ENCODE measurements at places on chromosomes 3 and 15. TPM values are rescaled to one million over a fixed set of nuclear protein-coding genes. Genes with fewer than 3 reads are reported as not detected.

DNA sequence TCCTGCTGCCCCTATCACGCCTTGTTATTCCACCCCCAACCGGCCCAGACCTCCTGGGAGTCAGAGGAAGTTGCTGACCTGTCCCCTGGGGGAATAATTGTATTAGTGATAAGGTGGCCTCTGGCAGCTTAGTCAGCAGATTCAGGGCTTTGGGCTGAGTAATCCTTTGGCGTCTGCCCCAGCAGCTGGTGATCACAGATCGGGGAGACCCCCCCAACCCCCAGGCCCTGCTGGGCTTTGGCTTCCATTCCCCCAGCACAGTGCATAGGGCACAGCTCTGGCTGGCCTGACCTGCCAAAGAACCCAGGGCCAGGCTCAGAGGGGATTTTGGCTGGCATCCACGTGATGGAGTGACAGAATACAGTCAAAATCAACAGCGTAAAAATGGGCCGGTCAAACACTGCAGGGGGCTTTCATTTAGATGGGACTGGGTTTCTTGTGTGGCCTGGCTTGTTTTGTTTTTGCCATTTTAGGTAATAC is 3.9 kb upstream of the NR2E3 start:
- no peak overlapping the region for H3K4me3 ChIP-seq
- peaks cover 5% of the 10 kb centered on the region for H3K36me3 ChIP-seq
- H3K4me1 ChIP-seq: peaks cover 32% of the 10 kb centered on the region
- no peak overlapping the region for H3K27ac ChIP-seq

- H3K4me1 ChIP-seq: no peaks in the 10 kb centered on the region
- no peak for DNase-seq
- no peak overlapping the region for H3K4me3 ChIP-seq
- H3K27ac ChIP-seq: no peak overlapping the region
- no peaks in the 10 kb centered on the region for H3K27me3 ChIP-seq
- no peaks in the 10 kb centered on the region for H3K36me3 ChIP-seq
Measured at GRCh38 chr3:158479051-158479450, 91.9 kb upstream of the MLF1 start.

Gene PRICKLE2
- total RNA-seq: 4.0 TPM

- H3K4me3 ChIP-seq: no peak overlapping the region
- H3K4me1 ChIP-seq: no peaks in the 10 kb centered on the region
- no peaks in the 10 kb centered on the region for H3K36me3 ChIP-seq
Measured at GRCh38 chr15:94336817-94337467, 105.6 kb downstream of the MCTP2 start.

GRCh38 chr15:61720197-61720704 is 340.0 kb downstream of the VPS13C start:
- H3K36me3 ChIP-seq: no peaks in the 10 kb centered on the region
- H3K4me1 ChIP-seq: peaks cover 3% of the 10 kb centered on the region
- no peak for DNase-seq
- H3K4me3 ChIP-seq: no peak overlapping the region
- no peak overlapping the region for H3K27ac ChIP-seq

Gene PRSS50
- total RNA-seq: not detected

GRCh38 chr3:194007592-194008337 is 128.2 kb upstream of the HES1 start:
- H3K4me1 ChIP-seq: peaks cover 65% of the 10 kb centered on the region
- peaks cover 23% of the 10 kb centered on the region for H3K36me3 ChIP-seq
- no peak for DNase-seq
- H3K4me3 ChIP-seq: no peak overlapping the region
- H3K27ac ChIP-seq: no peak overlapping the region

DNA sequence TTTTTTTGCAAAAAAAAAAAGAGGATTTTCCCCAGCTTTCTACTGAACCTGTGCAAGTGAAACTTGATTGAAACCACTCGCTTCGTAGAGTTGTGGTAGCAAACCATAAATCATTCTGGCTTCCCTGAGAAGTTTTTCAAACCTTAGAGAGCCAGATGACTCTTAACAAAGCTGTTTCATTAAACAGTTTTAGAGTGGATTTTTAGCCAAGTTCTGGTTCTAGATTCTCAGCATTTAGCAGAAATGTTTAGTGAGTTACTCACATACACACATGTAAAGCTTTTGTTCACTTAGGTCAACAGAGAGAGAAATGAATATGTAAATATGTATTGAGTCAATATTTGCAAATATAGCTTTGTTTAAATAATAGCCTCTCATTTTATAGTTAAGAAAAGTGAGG is 18.1 kb upstream of the CCR9 start:
- no peaks in the 10 kb centered on the region for H3K4me1 ChIP-seq
- H3K27ac ChIP-seq: no peak overlapping the region
- no peaks in the 10 kb centered on the region for H3K36me3 ChIP-seq
- no peak for DNase-seq
- peaks cover 45% of the 10 kb centered on the region for H3K27me3 ChIP-seq

GRCh38 chr3:156291272-156292123 is 171.1 kb downstream of the KCNAB1 start:
- no peak for DNase-seq
- H3K27me3 ChIP-seq: peaks cover 68% of the 10 kb centered on the region
- no peaks in the 10 kb centered on the region for H3K36me3 ChIP-seq
- no peaks in the 10 kb centered on the region for H3K4me1 ChIP-seq

Gene DLL4
- not detected for total RNA-seq

- no peak overlapping the region for H3K4me3 ChIP-seq
- H3K27ac ChIP-seq: no peak overlapping the region
- no peaks in the 10 kb centered on the region for H3K27me3 ChIP-seq
- H3K36me3 ChIP-seq: no peaks in the 10 kb centered on the region
Measured at GRCh38 chr3:23831517-23832394, 26.0 kb downstream of the UBE2E1 start.

- no peaks in the 10 kb centered on the region for H3K4me1 ChIP-seq
- no peak for DNase-seq
- no peaks in the 10 kb centered on the region for H3K36me3 ChIP-seq
- H3K4me3 ChIP-seq: no peak overlapping the region
- H3K27ac ChIP-seq: no peak overlapping the region
- peaks cover 98% of the 10 kb centered on the region for H3K27me3 ChIP-seq
Measured at GRCh38 chr15:69628256-69629093, 175.9 kb downstream of the RPLP1 start.

Gene GLDN
- total RNA-seq: not detected

- no peak overlapping the region for H3K27ac ChIP-seq
- no peak overlapping the region for H3K4me3 ChIP-seq
- H3K4me1 ChIP-seq: peaks cover 29% of the 10 kb centered on the region
- no peak for DNase-seq
- no peaks in the 10 kb centered on the region for H3K36me3 ChIP-seq
Measured at GRCh38 chr15:77409259-77410156, 10.4 kb downstream of the PEAK1 start.

- H3K36me3 ChIP-seq: no peaks in the 10 kb centered on the region
- H3K4me3 ChIP-seq: no peak overlapping the region
- H3K27me3 ChIP-seq: no peaks in the 10 kb centered on the region
- H3K27ac ChIP-seq: no peak overlapping the region
- DNase-seq: no peak
Measured at GRCh38 chr3:173258697-173259096, 117.7 kb upstream of the SPATA16 start.

Gene GHRL
- 0.85 TPM for total RNA-seq
